ENCODE measurements at places on chromosomes 5 and 9. TPM values are rescaled to one million over a fixed set of nuclear protein-coding genes. Genes with fewer than 3 reads are reported as not detected.

DNA sequence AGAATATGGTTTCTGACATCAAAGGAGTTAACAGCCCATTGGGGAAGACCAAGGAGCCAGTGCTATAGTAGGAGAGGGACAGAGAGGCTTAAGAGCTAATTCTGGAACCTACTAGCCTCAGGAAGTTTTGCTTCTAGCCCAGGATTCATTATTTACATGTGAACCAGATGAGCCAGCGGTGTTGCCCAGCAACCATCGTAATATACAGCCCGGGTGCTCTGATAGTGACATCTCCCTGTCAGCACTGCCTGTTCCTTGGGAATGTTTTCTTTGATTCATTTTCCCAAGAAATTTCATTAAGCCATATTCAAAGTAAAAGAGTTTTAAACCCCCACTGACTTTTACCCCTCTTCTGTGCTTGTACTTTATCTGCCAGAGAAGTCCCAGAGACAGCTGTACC, 217.4 kb upstream of the ADAMTSL1 start:
- H3K27ac ChIP-seq: no peak overlapping the region
- H3K4me1 ChIP-seq: peaks cover 21% of the 10 kb centered on the region
- no peak overlapping the region for H3K4me3 ChIP-seq
- H3K27me3 ChIP-seq: no peaks in the 10 kb centered on the region
- no peaks in the 10 kb centered on the region for H3K36me3 ChIP-seq

- peaks cover 12% of the 10 kb centered on the region for H3K36me3 ChIP-seq
- peaks cover 8% of the 10 kb centered on the region for H3K4me1 ChIP-seq
- H3K4me3 ChIP-seq: peak overlapping the region; percentile 89
- H3K27ac ChIP-seq: peak overlapping the region; percentile 92
- DNase-seq: no peak
- H3K27me3 ChIP-seq: no peaks in the 10 kb centered on the region
These were observed 696 bp downstream of the ZFP62 start for GRCh38 chr5:180860273-180860886.

Gene TBC1D13
- 13.0 TPM for total RNA-seq

Gene FGF10
- total RNA-seq: 28.8 TPM

Gene FAM78A
- 3.0 TPM for total RNA-seq

Gene BRD8
- total RNA-seq: 48.5 TPM

Gene SLIT3
- total RNA-seq: 32.2 TPM
